Inflammatory macrophage (primary cell): ENCODE measurements at places on chromosomes 6 and 20.

GRCh38 chr6:56724455-56724854, 81.8 kb upstream of the DST start:
- no peak for DNase-seq

GRCh38 chr20:50330504-50331313, 140.1 kb downstream of the CEBPB start:
- DNase-seq: no peak

DNA sequence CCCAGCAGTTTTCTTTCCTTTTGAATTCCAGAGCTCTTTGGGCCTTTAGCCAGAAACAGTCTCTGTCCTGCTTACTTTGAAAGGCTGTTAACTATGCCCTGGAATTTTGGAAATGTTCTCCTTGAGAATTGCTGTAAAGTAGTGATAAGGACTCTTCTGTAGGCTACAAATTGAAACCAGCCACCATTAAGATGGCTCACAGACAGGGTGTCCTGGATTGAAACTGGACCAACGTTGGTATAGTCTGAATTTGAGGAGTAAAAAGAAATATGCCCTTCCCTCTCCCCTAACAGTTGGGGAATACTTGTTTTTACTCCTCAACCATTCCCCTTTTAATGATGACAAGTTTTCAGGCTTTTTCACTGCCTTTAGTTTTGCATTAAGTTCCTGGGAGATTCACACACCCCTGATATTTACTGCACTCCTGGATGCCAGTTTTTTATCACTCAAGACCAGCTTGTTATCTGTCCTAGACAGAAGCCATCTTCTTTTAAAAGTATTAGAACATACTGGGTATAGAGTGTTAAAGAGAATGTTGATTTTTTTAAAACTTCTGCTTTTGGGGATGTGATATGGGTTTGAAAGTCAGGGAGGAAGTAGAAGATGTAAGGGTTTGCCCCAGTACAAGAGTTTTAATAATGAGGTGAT, 21.9 kb downstream of the TOP1 start:
- no peak for DNase-seq

DNA sequence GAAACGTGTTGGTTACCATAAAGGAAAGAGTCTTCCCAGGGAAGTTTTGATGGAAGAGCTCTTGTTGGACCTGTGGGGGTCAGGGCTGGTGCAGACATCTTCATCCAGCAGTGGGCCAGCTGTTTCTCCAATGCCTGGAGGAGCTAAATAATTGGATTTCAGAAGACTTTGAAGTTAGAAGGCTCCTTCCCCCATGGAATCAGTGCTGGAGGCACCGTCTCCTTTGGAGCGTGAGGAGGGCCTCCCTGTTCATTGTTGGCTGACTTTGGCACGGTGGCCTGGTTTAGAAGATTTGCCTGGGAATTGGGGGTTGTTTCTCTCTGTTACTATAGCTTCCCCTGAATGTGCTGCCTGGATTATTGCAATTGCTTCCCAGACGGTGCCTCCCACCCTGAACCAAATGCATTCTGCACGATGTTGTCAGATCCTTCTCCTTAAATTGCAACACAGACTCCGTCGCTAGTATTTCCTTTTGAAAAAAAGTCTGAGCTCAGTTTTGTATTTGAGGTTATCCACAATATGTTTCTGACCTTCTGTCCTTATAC, 27.7 kb upstream of the KCNG1 start:
- DNase-seq: no peak
